ENCODE measurements at places on chromosomes 2 and 18. TPM values are rescaled to one million over a fixed set of nuclear protein-coding genes. Genes with fewer than 3 reads are reported as not detected.

DNA sequence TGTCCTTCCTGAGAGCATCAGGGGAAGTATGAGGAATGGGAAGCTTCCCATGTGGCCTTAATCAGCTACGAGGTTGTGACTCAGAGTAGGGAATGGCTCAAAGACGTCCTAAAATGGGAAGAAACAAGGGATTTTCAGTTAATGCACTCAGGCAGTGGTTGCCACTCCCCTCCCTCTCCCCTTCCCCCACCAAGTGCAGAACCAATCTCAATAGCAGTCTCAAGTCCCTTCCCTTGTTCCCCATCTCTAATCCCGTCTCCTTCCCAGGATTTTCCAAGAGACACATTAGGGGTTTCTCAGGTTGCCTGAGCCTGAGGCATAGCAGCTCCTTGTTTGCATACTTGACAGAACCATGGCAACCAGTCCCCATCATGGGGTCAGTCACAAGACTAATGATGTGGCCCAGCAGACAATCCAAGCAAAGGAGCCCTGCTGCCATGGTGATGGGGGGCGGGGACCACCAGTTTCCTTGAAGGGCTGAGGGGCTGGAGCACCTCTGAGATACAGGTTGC lies 18.2 kb upstream of the RESP18 start:
- no peak for DNase-seq

- no peak for DNase-seq
Measured at GRCh38 chr2:37568565-37568964, 102.9 kb downstream of the CDC42EP3 start.

DNA sequence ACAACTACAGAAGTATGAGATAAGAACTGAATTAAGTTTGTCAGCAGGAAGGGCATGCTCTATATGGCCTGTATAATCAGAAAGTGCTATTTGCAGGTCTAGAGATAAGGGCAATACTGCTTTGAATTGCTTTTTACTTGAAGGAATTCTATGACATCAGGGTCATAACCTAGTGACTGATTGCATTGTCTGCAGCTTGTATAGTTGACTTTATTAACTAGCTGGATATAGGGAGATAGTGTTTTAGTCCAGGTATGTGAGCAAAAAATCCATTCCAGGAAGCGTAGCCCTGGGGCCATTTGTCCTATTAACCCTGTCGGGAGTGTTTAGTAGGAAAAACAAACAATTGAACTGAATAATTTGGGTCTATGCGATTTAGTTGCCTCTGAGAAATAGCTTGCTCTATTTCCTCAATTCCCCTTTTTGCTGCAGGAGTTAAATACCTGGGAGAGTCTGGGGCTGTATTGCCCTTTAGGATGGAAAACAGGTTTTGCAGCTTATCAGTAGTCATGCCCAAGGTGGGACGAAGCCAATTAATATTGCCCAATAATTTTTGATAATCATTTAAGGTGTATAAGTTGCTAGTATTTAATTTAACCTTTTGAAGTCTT lies 30.0 kb downstream of the HTR2B start:
- DNase-seq: no peak

DNA sequence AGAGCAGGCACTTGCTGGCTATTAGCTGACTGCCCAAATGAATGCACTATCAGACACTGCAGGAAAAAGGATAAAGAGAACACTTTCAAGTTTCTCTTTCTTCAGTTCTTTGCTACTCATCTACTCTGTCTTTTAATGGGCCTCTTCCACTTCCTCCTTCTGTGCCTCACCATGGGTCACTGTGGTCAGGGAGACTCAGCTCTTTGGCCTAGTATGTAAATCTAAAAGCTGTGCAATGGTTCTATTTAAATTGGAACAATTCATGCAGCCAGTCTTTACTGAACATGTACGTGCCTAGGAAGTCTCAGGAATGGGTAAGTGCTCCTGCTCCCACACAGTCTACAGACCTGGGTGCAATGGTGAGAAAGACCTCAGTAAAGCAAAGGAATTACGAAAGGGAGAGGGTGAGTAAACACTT lies 79.1 kb upstream of the DNMT3A start:
- no peak for DNase-seq

GRCh38 chr2:194363295-194363694 lies 1293.7 kb upstream of the SLC39A10 start:
- no peak for DNase-seq

GRCh38 chr2:138752197-138752956 lies 27.8 kb downstream of the NXPH2 start:
- no peak for DNase-seq

DNA sequence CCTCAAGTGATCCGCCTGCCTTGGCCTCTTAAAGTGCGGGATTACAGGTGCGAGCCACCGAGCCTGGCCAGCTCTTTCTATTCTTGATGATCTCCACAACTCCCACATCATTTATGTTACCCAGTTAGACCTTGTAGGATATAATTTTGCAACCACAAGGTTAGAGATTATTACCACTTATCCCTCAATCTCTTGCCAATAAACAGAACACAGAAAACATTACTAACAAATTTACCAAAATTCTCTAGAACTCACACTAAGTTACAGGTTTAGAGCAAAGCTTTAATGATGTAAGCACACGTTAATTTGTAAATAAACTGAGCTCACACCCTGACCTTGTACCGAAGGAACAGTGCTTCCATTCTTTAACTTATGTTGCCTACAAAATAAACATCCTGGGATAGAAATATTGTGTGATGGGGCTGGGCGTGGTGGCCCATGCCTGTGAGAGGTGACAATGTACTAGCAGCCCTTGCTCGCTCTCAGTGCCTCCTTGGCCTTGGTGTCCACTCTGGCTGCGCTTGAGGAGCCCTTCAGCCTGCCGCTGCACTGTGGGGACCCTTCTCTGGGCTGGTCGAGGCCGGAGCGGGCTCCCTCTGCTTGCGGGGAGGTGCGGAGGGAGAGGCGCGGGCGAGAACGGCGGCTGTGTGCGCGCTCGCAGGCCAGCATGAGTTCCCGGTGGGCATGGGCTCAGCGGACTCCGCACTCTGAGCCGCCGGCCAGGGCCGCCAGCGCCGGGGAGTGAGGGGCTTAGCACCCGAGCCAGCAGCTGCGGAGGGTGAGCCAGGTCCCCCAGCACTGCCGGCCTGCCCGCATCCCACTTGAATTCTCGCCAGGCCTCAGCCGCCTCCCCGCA lies 42.1 kb upstream of the ITSN2 start:
- peak; percentile 13 for DNase-seq

DNA sequence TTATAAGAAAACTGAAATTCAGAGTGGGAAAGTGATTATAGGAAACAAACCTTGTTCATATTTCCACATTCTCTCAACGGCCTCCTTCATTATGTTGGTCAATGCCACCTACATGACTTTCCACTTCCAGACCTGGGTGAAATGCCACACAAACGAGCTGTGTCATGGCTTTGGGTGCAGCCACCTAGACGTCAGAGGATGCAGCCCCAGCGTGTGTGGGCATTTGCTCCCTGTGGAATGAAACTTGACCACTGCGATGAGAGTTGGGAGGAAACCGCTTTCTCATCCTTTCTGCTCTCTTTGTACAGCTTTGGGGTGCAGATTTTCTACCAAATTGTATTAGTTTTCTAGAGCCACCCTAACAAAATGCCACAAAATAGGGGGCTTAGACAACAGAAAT lies 291.0 kb downstream of the CYRIA start:
- no peak for DNase-seq

GRCh38 chr2:46187112-46187618 lies 110.0 kb upstream of the EPAS1 start:
- DNase-seq: peak; percentile 52

GRCh38 chr2:149528983-149529382 lies 58.6 kb downstream of the MMADHC start:
- no peak for DNase-seq

- no peak for DNase-seq
Measured at GRCh38 chr2:85911814-85912692, 23.3 kb upstream of the ST3GAL5 start.

GRCh38 chr2:121558329-121558728 lies 27.6 kb downstream of the RNU4ATAC start:
- no peak for DNase-seq

GRCh38 chr2:48601349-48601748 lies 16.3 kb upstream of the GTF2A1L start:
- peak; percentile 8 for DNase-seq

The TDRD15 gene
- not detected for total RNA-seq

GRCh38 chr18:31646332-31647126 lies 37.9 kb downstream of the B4GALT6 start:
- no peak for DNase-seq

- DNase-seq: no peak
Measured at GRCh38 chr2:132253496-132254305, 91.9 kb upstream of the ANKRD30BL start.
